ENCODE measurements at places on chromosomes 12 and 14. TPM values are rescaled to one million over a fixed set of nuclear protein-coding genes. Genes with fewer than 3 reads are reported as not detected.

The STX2 gene
- polyA plus RNA-seq, result 6.9 TPM

The GPRC5D gene
- 0.32 TPM for polyA plus RNA-seq

- no peak for DNase-seq
Measured at GRCh38 chr12:65319688-65320200, 41.3 kb downstream of the MSRB3 start.

DNA sequence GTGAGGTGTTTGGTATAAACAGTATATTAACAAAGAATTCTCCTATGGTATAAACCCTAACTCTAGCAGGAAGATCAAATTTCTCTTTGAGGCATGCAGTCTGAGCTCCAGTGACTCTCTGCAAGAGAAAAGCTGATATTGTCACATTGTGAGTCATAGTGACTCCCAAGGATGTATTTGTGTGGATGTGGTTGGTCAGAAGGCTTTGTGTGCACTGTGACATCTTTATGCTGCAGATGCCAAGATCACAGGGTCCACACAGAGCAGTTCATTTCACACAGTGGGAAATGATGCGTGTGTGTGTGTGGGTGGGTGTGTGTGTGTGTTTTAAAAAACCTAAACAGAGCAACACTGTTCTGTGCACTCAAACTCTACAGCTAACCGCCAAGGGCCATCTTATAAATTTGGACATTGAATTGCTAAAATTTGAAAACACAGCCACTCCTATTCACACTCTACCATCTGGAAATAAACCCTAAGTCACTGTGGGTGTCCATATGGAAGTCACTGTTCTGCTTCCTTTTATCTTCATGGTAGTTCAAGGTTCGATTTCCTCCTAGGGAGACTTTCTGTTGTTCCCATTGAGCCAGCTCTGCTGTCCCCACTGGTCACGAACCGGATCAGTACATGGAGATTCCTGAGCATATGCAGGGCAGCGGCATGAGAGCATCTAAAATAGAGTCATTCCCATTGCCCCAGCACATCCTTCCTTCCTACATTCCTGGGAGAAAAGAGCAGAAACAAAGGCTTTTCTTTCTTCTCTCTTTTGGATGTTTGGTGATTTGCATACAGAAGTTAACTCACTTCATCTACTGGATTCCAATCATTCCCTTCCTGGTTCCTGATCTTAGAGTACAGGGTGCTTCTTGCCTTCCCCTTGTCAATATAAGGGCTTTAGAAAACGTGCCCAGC is 727.6 kb downstream of the DIO2 start:
- no peak for DNase-seq

DNA sequence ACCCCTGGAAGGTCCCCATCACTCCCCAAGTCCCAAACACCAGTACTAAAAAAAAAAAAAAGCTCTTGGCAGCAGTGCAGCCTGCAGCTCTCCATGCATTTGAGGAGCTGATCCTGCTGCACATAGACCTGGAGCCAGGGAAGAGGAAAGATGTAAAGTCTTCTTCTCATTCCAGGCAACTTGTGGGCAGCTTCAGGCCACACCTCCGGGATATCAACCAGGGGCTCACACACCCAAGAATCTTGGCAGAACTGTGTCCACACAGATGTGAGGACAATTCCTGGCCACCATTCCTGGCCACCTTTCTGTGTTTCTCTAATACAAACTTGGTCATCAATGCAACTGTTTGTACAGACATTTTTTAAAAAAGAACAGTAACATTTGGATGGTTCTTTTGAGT is 72.7 kb downstream of the TMEM132C start:
- DNase-seq, result no peak
